M059J (cell line): ENCODE measurements at places on chromosomes 7 and 10. TPM values are rescaled to one million over a fixed set of nuclear protein-coding genes. Genes with fewer than 3 reads are reported as not detected.
A peak's percentile ranks its signal among the peaks of the same experiment; 100 is the strongest.

The PNLIP gene
- total RNA-seq = not detected in 2 replicates

DNA sequence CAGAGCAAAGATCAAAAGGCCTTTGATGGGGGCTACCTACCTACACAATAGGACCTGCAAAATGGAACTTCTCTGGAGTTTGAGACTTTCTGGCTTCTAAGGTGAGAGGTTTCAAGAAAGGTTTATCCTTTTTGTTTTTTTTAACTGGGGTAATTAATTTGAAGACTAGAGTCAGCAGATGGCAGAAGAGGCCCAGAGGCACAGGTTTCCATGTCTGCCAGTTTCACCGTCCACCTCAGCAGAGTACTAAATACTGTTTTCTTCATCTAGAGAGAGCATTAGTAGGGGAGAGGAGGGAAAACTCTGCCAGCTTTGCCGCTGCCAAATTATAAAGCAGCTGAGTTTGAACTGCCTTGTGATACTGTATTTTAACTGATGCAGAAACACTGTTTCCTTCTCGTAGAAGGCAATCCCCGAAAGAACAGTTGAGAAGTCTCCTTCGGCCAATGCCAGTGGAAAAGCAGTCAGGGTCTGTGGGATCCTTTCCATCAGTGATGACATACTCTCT, 138.7 kb downstream of the SLC25A13 start:
- DNase-seq = no peak

GRCh38 chr7:123748171-123748733, 551 bp downstream of the WASL start:
- peak; percentile 57 for DNase-seq

The FKBP6 gene
- not detected in 2 replicates for total RNA-seq

DNA sequence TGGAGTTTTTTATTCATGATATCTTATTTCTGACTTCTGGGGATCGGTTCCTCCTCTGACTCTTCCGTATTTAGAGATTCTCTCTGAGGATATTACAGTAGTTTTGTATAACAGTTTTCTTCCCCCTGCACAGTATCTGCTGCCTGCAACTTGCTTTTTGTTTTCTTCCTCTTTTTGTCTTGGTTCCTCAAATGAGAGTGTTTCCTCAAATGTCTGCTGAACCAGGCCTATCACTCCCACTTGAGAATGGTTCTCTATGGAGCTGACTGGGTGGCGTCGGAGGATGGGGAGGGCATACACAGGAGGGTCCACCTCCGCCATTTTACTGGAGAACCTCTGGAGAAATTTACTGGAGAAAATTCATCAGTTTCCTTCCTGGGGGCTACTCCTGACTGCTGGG, 27.7 kb downstream of the ARHGAP22 start:
- no peak for DNase-seq

- no peak for DNase-seq
These were observed 29.1 kb upstream of the RHOBTB1 start for GRCh38 chr10:60973086-60973485.

DNA sequence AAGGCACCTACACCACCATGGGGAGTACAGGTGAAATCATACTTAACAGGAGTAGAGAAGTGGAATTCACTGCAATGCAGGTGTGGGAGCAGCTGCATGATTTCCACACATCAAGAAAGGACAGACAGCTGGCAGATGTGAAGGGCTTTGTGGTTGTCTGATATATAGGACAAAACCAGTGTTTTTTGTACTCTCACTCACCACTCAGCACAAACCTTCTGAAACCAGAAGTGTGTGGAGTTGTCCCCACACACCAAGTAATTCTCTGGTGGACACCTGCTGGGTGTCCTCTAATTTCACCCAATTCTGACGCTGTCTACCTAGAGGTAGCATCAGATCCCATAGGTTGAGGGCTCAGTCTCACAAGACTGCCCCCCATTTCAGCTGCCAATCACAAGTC, 327.7 kb upstream of the KMT2E start:
- DNase-seq = no peak

The CDC123 gene
- 65.1 and 83.1 TPM in 2 replicates for total RNA-seq

DNA sequence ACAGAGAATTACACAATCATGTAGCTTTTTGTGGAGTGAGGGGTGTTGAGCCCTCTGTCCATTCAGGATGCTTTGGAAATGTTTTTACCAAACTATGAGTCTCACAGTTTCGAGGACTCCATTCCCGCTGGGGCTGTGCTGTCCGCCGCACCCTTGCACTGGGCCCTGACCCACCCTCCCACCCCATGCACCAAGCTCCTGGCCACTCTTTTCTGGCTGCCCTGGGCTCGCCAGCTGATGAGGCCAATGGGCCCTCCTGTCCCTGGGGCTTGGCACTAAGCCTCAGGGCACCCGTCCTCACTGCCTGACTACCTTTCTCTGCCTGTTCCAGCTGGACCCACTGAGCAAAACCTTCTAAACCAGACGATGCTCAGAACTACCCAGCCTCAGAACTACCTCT, 332.1 kb downstream of the PTPRN2 start:
- no peak for DNase-seq

The SSMEM1 gene
- total RNA-seq = not detected in 2 replicates

DNA sequence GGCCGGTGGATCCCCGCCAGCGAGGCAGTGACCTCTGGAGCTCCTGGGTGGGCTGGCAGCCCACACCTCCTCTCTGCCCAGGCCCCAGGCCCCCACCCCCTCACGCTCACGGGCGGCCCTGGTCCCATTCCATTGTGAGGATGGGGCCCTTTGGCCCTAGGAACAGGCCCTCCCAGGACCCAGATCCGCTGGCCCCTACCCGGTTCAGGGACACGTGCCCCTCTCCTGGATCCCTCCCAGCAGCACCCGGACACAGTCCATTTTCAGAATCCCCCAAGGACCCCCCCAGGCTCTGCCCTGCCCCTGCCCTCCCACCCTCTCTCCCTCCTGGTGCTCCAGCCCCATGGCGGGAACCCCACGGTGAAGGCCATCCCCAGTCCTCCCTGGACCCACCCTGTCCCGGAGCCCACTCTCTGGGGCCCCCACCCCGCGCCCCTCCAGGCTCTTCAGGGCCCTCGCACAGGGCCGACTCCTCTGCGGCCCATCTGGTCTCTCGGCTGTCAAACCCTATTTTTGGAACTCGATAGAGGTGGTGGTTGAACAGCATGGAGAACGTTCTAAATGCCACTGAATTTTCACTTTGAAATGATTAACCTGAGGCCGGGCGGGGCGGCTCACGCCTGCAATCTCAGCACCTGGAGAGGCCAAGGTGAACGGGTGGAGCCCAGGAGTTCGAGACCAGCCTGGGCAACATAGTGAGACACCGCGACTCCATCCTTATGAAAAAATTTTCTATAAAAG, 8.1 kb downstream of the ADAP1 start:
- no peak for DNase-seq

The UNC5B gene
- total RNA-seq = 0.17 and 0.25 TPM in 2 replicates

The MET gene
- total RNA-seq = 131 and 199 TPM in 2 replicates

DNA sequence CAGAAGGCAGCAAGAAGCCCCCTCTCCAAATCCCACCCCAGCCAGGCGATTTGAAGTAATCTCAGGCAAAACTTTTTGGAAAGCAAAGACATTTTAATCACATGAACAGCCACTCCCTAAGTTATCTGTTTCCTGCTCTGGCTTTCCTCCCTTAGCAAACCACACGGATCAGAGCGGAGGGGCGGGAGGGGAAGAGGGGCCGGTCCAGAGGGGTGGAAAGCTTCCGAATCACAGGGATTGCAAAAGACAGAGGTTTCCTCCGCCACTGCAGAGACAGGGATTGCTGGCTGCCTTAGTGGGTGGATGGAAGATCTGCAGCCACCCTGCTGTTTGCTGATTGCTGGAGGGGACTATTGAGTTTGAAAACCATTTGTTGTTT, 41.2 kb downstream of the ZCCHC24 start:
- DNase-seq = peak; percentile 40

DNA sequence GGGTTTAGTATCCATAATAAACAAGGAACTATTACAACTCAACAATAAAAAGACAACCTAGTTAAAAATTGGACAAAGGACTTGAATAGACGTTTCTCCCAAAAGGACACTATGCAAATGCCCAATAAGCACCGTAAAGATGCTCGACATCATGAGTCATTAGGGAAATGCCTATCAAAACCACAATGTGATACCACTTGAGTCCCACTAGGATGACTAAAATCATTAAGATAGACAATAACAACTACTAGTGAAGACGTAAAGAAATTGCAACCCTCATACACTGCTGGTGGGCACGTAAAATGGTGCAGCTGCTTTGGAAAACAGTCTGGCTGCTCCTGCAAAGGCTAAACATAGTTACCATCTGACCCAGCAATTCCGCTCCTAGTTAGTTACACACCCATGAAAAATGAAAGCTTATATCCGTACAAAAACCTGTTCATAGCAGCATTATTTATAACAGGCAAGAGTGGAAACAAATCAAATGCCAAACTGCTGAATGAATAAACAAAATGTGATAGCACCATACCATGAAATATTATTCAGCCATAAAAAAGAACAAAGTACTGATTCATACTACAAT, 17.3 kb downstream of the CCDC3 start:
- peak; percentile 80 for DNase-seq

The POLR2J3 gene
- 7.9 and 14.8 TPM in 2 replicates for total RNA-seq

The ST7 gene
- 27.2 and 36.8 TPM in 2 replicates for total RNA-seq

DNA sequence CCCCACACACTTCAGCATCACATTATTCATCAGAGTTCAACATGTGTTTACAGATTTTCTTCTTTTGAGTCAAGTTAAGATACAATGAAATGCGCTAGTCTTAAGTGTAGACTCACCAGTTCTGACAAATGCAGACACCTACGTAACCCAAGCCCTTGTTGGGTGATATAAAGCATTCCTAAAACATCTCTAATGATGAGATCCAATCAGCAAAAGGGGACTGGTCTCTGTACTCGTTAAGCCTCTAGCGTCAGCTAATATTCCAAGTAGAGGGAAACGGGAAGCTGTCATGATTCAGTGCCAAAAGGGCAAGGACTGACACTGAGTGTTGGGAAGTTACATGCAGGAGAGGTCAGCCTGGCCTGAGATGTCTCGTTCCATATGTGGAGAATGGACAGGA, 38.7 kb upstream of the TRIL start:
- no peak for DNase-seq

DNA sequence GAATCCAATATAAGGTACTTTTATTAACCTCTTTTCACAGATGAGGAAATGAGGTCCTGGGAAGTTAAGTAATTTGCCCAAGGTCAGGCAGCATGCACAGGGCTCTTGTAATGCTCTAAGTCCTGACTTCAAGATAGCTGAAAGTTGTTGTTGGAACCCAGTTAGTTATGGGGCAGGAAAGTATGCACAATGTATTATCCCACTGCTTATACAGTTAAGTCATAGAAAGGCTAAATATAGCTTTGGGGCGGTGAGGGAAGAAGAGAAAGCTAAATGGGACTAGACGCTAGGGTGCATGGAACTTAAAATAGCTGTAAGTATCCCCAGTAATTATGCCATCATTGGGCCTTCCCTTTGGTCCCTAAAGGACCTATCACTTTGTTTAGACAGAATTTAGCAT, 9.2 kb downstream of the GLCCI1 start:
- no peak for DNase-seq

DNA sequence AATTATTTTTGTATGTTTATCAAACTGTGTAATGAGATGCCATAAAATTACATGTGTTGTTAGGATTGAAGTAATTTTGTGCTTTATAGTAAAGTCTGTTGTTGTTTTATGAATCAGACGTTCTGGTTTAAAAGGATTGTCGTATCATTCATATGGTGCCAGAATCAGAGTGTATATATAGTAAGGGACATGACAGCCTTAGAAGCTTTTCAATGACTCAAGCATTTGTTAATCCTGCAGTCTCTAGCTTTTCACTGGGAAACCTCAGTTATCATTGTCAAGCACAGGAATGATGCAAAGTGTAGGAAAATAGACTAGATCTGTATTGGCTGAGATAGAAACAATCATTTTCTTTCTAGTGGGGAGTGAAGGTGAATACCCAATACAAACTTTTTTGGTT, 57.5 kb downstream of the TRRAP start:
- DNase-seq = no peak

DNA sequence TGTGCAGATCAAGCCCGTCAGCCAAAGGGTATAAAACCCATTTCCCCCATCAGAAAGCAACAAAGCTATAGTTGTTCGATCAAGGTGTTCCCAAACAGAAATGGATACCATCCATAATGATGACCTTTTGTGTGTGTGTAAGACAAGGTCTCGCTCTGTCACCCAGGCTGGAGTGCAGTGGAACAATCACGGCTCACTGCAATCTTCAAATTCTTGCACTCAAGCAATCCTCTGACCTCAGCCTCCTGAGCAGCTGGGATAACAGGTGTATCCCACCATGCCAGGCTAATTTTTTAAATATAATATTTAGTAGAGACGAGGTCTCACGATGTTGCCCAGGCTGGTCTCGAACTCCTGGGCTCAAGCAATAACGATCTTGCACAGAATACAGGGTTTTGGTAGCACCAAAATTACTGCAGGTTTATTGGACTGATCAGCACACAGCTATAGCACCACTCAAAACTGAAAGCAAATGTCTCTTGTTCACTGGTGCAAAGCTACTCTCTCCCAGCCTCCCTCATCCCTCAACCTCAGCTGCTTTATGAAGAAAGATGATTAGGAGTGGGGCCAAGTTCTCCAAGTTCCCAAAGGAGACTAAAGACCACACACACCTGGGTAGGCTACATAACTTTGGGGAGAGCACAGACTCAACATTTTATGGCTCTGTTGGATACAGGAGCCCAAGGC, 80.5 kb downstream of the ABI1 start:
- DNase-seq = no peak

The CASD1 gene
- total RNA-seq = 10.5 and 11.9 TPM in 2 replicates

DNA sequence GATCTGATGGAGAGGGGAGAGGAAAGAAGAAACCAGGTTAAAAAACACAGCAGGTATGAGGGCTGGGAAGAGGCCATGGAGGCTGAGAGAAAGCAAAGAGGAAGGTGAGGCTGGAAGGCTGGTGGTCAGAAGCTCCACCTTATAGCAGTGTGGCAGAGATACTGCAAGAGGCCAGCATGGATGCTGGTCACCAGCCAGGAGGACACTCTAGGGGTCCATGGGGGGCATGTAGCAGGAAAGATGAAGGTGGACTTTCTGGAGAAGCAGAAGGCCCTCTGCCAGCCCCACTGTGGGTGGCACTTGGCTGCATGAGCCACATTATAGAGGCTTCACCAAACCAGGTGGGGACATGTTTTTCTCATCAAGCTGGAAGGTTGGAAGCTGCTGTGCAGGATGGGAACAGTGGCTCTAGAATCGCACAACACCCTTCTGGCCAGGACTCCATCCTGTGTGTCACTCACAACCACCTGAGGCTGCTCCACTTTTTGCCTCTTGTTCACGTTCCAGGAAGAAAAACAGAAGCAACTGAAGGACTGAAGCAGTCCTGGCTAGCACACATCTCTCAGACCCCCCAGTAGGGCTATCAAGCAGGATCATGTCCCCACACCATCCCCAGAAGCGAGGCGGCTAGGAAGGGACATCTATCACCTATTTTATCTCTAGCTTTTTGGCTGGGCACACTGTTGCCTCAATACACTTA, 587.5 kb upstream of the MGMT start:
- no peak for DNase-seq

The ARL4A gene
- 31.7 and 44.5 TPM in 2 replicates for total RNA-seq

The TLL2 gene
- 0.02 TPM in 1 of 2 replicates, not detected in the other for total RNA-seq

GRCh38 chr7:118590107-118590506, 365.6 kb downstream of the ANKRD7 start:
- DNase-seq = peak; percentile 2

- DNase-seq = no peak
These were observed 163.7 kb upstream of the PRPS1L1 start for GRCh38 chr7:18191341-18191740.

GRCh38 chr7:101669307-101669706, 40.2 kb upstream of the MYL10 start:
- no peak for DNase-seq

The ZNF722 gene
- not detected in 2 replicates for total RNA-seq

GRCh38 chr7:105638902-105639495, 57.7 kb upstream of the EFCAB10 start:
- no peak for DNase-seq
